ENCODE measurements at places on chromosomes 2 and 18. TPM values are rescaled to one million over a fixed set of nuclear protein-coding genes. Genes with fewer than 3 reads are reported as not detected.

The CAVIN2 gene
- 6.1 TPM for polyA plus RNA-seq

The CARF gene
- polyA plus RNA-seq: 4.8 TPM

The SEMA4F gene
- polyA plus RNA-seq: 5.6 TPM

The ATF2 gene
- polyA plus RNA-seq: 29.5 TPM

The ATP6V1B1 gene
- polyA plus RNA-seq: 0.60 TPM

The GALNT14 gene
- polyA plus RNA-seq: 3.2 TPM

The MAPRE3 gene
- 23.0 TPM for polyA plus RNA-seq

The KIF3C gene
- 7.0 TPM for polyA plus RNA-seq

The EFHD1 gene
- not detected for polyA plus RNA-seq

The VWC2L gene
- not detected for polyA plus RNA-seq

The LYG2 gene
- polyA plus RNA-seq: not detected

DNA sequence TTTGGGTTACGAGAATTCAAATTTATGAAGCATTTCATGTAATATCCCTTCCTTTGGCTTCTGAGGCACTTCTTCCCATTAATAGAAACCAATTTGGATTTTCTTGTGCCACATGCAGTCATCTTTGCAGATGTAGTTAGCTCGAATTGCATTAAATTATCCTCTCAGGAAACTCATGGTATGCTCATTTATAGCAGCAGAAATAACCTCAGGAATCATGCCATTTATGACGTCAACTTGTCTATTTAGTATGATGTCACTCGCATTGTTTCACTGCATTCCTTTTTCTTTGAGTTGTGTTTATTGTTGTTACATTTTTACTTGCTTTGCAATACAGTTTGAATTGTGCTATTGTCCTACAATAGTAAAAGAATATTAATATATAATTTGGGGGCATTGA is 163.8 kb downstream of the RBM43 start:
- peak; percentile 8 for DNase-seq

DNA sequence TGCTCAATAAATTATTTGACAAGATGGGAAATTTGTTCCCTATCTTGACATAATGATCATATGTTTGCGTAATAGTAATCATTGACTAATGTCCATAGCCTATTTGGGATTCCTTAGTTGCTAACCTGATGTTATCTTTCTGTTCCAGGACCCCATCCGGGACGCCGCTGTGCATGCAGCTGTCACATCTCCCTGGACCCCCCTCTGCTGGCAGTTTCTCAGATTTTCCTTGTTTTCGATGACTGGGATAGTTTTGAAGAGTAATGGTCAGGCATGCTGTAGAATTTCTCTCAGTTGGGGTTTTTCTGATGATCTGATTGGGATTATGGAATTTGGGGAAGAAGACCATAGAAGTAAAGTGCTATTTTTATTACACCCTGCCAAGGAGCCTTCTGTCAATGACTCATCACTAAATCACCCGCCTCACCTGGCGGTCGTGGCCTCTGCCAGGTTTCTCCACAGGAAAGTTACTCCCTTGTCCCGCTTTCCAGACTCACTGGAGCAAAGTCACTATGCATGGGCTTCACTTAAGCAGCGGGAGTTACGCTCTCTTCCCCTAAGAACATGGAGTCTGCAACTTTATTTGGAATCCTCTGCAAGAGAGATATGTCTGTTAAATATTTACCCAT is 19.9 kb upstream of the TMEM18 start:
- DNase-seq: no peak

DNA sequence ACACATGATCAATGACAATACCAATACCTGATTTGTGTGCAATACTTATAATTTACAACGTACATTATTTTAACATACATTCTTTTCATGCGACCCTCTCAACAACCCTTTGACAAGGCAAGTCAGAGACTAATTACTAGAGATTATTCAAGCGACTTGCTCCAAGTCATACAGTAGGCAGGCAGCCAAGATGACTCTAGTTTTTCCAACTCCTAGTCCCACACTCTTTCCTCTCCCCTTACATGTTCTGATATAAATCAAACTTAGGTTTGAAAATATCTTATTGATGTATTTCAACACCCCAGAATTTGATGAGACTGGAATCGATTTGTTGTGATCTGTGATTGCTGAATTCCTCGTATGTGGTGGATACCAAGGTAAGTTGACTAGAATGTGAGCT is 8.0 kb upstream of the CYP27C1 start:
- DNase-seq: peak; percentile 62

DNA sequence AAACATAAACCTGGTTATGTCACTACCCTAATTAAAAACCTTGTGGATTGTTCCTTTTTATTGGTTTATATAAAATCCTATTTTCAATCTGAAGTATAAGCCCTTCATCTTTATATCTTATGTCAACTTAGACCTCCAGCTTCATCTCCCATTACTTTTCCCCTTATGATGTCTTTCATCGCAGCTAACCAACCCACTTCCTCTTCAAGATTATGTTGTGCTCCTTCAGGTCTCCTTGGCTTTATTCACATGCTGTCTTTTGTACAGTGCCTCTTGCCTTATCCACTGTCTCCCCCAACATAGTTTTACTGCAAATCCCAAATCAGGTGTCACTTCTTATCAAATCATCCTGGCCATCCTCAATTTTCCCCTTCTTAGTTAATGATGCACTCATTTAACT is 25.9 kb downstream of the MBD5 start:
- DNase-seq: no peak

GRCh38 chr2:1482981-1483380 is 69.7 kb downstream of the TPO start:
- no peak for DNase-seq

- DNase-seq: peak; percentile 48
Measured at GRCh38 chr2:85132397-85132796, 795 bp upstream of the TCF7L1 start.

DNA sequence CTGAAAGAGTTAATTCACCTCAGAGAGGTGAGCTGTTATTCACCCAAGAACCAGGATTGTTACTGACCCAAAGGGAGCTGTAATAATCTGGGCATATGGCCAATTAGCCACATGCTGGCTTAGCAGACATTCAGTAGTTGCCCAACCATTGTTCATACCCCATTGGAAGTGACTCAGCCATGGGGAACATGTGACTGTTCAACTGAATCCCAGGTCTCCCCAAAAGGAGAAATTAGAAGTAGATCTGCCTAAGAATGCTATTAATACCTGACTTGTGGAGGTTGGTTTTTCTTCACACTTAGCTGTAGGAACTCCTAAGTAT is 272.6 kb upstream of the UBE2E3 start:
- DNase-seq: peak; percentile 96

DNA sequence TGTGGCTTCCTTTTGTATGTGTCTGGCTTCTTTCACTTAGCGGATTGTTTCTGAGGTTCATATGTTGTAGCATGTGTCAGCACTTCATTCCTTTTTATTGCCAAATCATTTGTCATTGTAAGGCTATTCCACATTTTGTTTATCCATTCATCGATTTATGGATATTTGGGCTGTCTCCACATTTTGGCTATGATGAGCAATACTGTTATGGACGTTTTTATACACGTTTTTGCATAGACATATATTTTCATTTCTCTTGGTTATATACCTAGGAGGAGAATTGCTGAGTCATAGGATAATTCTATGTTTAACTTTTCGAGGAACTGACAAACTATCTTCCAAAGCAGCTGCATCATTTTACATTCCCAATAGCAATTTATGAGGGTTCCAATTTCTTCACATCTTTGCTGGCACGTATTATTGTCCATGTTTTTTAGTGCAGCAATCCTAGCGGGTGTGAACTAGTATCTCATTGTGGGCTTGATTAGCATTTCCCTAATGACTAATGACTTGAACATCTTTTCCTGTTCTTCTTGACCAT is 48.1 kb upstream of the TBC1D8 start:
- peak; percentile 40 for DNase-seq

DNA sequence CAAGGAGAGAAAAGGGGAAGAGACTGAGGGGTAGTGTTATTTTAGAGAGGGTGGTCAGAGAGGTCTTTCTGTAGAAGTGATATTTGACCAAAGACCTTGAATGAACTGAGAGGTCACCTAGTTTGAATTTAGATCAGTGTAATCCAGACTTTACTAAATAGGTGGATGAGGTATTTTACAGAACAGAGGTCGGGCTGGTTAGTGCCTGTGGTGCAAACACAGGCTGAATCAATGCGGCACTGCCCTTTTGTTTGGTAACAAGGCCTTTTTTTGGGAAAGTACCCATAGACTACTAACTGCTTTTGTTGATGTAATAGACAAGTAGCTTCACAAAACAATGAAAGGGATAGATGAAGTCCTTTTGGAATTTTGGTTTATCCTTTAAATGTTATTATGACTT is 15.9 kb downstream of the RAPGEF4 start:
- DNase-seq: no peak

DNA sequence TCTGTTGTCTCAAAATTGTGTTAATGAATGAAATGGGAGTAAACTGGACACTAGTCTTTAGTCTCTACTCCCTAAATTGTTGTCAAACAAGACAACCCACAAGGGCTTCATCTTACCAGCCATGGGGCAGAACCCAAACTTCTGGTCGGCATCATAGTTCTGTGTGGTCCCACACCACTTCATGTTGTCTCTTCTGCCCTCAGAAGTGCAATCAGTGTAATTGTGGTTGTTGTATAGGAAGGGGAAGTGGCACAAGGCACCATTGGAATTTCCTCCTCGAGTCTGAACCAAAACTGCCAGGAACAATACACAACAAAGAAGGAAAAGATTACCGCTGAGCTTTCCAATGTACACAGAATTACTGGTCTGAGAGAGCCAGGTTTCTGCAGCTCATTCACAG is 12.6 kb downstream of the FN1 start:
- DNase-seq: peak; percentile 30

GRCh38 chr2:145769011-145769716 is 1249.2 kb upstream of the ZEB2 start:
- no peak for DNase-seq

DNA sequence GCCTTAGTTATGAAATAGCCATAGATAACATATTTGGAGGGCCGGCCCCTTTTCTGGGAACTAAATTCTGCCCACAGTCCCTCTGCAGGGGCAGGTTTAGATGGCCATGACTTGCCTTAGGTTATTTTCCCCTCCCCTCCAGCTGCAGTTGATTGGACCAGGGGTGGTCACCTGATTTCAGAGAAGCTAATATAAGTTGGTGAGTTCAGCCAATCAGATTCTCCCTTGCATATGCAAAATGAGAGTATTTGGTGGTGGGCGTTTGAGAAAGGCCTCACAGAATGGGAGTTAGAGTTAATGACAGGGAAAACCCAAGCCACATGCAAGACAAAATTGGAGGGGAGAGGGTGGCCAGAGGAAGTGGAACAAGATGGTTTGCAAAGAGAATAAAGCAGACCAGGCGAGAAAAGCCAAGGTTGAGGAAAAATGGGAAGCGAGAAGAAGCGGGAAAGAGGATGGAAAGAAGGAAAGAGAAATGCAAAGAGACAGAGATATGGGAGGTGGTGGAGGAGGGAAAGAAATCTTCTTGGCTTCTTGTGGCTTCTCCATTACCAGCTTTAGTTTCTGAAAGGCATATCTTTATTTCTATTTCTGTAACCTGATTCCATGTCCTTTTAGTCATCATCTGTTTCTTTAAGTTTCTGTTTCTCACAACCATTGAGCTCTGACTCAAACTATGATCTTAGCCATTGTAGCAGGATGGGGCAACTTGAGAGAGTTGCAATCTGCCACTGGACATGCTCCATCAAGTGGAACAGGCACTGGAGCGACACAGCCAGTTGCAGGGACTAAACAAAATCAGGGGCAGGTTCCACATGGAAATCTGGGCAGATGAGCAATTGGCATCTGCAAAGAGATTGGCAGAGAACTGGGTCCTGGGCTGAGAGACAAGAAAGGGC is 108.1 kb upstream of the SIX3 start:
- DNase-seq: peak; percentile 20

DNA sequence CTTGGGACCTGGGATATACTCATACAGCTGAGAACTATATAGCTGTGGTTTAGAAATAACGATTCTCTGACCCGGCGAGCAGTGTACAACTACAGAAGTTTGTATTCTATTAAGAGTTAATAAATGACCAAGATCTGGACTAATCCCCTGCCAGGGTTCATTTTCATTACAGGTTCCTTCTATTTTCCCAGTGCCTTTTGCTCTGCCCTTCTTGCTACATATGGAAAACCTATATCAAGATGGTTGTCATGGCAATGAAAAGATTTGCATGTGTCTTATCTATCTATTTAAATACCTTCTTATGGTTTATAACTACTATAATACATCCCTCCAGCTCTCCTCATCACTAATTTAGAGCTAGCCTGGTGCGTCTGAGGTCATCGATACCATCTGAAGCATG is 965.2 kb downstream of the BCL11A start:
- no peak for DNase-seq

DNA sequence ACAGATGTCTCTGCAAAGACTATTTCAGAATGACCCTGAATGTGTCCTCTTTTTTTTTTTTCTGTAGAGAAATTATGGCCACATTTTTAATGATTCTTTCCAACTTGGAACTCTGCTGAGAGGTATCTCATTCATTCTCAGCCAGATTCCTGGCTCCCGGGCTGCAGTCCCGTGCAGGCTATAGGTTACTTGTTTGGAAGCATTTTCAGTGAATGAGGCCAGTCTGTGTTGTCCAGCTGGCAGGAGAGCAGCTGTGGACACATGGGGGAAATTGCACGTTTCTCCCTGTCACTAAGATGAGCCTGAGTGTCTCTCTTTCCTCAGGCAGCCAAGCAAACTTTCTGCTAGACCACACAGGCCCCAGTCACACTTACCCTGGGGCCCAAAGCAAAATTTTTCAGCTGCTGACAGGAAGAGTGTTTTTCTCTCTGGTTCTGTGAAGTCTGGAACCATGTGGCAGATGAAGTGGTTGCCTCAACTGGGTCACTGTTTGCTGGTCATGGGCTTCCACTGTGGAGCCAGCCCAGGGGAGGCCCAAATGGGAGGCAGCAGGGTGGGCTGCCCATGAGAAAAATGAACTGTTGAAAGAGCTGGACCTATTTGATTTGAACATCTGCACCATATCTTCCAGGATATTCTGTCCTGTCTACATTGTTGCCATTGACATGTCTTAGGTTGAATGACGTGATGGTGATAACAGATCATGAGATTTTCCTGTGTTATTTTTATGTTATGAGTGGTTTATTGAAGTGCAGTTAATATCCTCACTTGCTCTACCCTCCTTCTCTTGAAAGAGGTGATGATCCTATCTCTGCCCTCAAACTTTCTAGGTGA is 431.2 kb downstream of the LPIN1 start:
- peak; percentile 44 for DNase-seq

- DNase-seq: no peak
Measured at GRCh38 chr2:88599527-88599926, 27.7 kb downstream of the EIF2AK3 start.

GRCh38 chr2:74014813-74015212 is 30.1 kb downstream of the TET3 start:
- no peak for DNase-seq

- no peak for DNase-seq
Measured at GRCh38 chr18:22129778-22130177, 39.6 kb upstream of the GATA6 start.

All from GM23248 (cell line).